EH (cell line): ENCODE measurements at places on chromosomes 7 and 10.
A peak's percentile ranks its signal among the peaks of the same experiment; 100 is the strongest.

- DNase-seq, result no peak
Measured at GRCh38 chr7:132592936-132593335, 16.7 kb upstream of the PLXNA4 start.

- peak; percentile 88 for DNase-seq
Measured at GRCh38 chr10:112951359-112952281, 1.6 kb downstream of the TCF7L2 start.

DNA sequence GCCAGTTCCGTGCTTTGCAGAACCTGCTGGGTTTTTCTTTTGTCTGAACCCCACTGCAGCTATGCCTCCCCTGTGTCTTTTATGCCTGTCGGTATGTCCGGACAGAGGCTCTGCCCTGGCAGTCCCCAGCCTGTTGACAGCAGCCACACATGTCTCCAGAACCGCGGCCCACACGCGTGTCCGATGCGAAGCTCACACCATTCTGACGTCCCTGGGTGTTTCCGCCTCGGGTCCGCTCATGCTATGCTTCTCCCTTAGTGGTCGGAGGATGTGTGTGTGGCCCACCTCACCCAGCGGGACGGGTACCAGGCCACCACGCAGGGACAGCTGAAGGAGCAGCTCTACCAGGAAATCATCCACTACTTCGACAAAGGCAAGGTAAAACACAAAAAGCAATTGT, 164.6 kb upstream of the NPS start:
- DNase-seq, result no peak

DNA sequence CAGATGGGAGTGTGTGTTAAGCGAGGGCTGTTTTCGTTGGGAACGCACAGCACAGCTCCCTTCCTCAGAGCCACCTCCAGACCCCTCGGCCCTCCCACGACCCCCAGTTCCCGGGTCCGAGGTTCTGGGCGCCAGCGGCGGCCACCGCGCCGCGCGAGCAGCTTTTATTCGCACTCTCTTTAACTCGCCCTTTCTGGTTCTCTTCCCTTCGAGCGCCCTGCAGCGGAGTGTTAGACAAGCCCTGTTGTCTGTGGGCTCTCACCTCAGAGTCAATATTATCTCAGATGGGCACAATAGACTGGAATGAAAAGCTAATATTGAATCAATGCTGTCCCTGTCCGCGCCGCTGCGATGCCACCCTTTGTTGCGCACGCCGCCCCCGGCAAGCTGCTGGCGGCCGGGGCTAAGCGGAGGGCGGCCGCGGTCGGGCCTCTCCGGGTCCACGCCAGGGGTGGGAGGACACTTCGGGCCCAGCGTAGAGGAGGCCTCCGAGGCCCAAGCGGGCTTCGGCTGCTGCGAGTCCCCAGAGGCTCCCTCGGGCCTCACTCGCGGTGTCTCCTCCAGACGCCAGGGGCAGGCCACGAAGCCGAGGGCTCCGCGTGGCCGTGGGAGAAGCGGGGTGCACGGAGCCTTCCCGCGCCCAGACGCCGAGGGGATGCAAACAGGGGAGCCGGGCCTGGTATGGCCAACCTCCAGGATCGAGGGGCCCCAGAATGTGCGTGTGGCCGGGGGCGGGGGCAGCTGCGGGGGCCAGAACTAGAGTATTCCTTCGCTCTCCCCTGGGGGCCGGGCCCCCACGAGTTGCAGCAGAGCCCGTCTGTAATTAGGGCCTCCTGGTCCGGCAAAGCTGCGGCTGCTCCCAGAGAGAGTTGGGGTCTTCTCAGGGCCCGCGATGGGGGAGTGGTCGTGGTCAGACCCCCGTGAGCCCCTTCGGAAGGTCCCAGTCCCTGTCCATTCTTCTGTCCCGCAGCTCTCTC, 7.9 kb upstream of the EMX2 start:
- no peak for DNase-seq

GRCh38 chr10:16986406-16987205, 143.0 kb downstream of the CUBN start:
- DNase-seq, result peak; percentile 97

GRCh38 chr7:5665094-5666025, 116.1 kb downstream of the RNF216 start:
- DNase-seq, result peak; percentile 84
